ENCODE measurements at places on chromosomes 6 and 20.
A peak's percentile ranks its signal among the peaks of the same experiment; 100 is the strongest.

- DNase-seq, result peak; percentile 98
Measured at GRCh38 chr6:26055719-26056582, 31.3 kb upstream of the HFE start.

DNA sequence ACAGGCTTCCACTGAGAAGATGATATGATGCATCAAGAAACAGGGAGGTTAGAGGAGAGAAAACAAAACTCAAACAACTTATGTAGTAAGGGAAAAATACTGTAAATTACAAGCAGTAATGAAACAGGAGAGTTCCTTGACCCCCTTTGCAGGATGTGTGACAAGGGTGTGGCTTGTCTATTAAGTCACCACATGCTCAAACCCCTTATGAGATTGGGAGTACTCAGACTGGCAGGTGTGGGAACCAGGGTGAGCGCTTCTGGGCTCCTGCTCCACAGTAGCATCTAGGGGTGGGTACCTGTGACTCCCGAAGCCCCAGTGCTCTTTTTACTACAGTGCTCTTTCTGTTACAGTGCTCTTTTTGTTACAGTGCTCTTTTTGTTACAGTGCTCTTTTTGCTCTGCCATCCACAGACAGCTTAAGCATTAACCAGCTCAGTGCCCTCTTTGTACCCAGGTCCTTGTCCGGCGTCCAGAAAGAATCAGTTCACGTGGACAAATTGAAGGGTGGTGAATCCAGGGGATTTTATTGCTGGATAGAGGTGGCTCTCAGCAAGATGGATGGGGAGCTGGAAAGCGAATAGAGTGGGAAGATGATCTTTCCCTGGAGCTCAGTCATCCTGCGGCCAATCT is 28.7 kb downstream of the OLIG3 start:
- no peak for DNase-seq

DNA sequence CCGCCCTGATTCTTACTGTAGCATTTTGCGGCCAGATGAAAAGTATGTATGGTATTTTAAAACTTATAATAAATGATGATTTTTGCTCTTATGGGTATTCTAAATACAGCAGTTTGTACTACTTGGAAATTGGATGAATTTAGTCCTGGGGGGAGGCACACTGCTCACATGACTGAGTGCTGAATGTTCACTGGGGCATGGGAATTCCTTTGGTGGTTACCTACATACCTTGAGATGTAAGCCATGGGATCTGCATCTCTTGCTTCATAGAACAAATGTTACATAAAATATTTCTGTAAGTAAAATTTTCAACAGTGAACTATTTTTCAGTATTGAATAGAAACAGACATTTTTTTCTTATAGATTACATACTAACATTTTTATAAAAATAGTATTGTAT is 71.1 kb downstream of the FIG4 start:
- DNase-seq, result no peak

GRCh38 chr20:8946036-8946940 is 122.6 kb upstream of the PLCB4 start:
- no peak for DNase-seq

- peak; percentile 25 for DNase-seq
Measured at GRCh38 chr20:35908007-35908406, 46.3 kb downstream of the SCAND1 start.

DNA sequence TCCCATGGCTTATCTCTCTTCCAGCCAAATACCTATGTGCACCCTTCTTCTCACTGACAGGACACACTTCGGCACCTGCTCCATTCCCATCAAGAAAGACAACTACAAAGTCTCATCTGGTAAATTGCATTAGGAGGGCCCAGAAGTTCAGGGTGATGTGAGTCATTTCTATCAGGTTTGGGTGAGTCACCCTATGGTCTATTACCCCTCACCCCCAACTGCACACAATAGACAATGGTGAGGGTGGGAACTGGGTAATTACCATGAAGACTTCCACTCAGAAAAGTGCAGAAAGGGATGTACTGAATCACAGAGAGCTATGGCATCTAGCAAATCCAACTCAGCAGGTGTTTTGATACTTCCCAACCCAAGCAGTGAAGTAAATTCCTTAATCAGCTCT is 54.8 kb downstream of the OPN5 start:
- DNase-seq, result no peak

- no peak for DNase-seq
Measured at GRCh38 chr20:22501566-22502344, 82.6 kb downstream of the FOXA2 start.

DNA sequence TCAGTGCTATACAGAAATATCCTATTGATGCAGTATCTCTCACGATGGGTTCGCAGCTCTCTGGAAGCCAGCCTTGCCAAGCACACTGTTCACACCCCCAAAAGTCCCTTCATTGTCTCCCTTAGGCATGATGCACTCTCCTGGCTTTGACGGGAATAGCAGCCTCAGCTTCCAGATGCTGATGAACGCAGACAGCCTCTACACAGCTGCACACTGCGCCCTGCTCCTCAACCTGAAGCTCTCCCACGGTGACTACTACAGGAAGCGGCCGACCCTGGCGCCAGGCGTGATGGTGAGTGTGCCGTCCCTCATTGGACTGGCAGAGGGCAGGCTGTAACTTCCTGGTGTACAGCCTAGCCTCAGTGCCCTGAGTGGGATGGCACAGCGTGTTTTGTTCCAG is 60.0 kb upstream of the PBOV1 start:
- no peak for DNase-seq

GRCh38 chr20:64176551-64176950 is 12.3 kb downstream of the MYT1 start:
- DNase-seq, result no peak

DNA sequence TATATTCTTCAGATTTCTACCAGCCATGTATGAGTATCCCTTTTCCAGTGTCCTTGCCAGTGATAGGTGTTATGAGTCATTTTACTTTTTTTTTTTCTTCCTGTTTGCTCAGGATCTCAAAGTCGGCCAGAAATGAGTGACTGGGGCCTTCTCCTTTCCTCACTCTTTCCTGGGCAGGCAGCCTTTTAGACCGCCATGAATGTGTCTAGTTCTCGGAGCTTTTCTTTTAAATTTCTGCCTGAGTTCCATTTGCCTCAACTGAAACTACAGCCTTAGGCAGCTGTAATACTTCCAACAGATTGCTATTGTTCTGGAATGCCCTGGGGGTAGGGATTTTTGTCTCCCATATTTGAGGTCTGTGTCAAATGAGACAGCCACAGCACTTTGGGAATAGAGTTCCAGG is 83.7 kb downstream of the STXBP5 start:
- DNase-seq, result no peak

DNA sequence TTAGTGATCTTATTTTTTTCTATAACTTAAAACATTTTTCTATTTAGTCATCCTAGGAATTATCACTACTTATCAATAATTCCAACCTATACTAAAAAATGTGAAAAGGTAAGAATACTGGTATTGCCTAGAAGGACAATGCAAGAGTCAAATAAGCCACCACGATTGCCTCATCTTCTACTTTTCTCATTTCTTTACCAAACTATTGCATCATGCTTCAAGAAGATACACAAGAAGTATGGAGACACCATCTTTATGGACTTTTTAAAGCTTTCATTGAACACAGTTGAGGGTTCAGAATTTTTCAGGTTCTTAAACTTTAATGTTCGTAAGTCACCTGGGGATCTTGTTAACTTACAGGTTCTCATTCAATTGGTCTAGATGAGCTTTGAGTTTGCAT is 25.9 kb downstream of the ELOVL2 start:
- DNase-seq, result no peak

GRCh38 chr20:53009979-53010735 is 38.0 kb downstream of the TSHZ2 start:
- DNase-seq, result no peak

DNA sequence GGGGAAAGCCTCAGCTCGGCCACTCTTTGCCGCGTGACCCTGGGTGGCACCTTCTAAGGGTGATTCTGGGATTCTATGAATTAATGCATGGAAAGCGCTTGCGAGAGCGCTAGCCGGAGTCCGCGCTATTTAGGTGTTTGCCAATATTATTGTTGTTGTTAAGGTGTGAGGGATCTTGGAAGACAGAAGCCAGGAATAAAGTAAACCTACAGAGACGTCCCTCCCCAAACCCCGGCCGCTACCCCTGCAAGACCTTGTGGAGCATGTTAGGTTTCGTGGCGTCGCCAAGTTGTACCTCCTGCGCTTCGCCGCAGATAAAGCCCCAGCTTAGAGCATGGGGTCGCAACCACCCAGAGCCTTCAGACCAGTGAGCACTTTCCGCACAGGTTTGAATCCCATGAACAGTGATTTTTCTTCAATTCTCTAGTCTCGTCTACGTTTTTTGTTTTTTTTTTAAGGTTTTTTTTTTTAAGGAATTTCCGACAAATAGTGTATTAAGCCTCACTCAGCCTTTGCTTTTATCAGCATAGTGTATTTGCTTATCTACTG is 16.9 kb upstream of the ZSCAN9 start:
- DNase-seq, result no peak

GRCh38 chr20:62705627-62706026 is 3.0 kb upstream of the NTSR1 start:
- DNase-seq, result no peak

GRCh38 chr6:50720623-50721022 is 7.3 kb downstream of the TFAP2D start:
- DNase-seq, result no peak

GRCh38 chr6:160430203-160430602 is 82.0 kb downstream of the SLC22A3 start:
- DNase-seq, result no peak

DNA sequence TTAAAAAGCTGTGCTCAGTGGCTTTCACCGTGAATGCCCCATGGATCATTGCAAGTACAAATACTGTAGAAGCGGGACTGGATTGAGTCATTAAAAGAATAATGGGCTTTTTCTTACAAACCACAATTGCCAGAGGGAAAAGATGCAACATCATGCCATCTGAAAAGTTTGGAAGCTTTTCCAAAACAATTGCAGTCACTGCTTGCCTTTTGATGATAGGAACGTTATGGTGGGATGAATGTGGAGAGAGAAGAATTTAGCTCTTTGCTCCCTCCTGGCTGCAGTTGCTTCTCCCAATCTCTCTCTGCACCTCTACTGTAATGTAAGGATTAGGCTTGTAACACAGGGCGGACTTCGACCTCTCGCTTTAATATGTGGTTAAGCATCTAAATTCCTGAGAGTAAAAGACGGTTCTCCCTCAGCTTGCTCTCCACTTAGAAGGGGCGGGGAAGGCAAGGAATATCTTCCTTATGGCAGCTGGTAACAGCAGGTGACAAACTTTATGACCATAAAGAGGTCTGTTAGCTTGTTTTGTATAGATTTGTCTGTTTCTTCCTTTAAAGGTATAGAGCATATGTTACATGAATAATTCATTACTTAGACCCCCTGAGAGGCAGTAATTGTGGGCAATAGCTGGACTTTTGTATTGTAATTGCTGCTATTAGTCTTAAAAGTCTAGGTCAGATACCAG is 376.1 kb downstream of the UTRN start:
- DNase-seq, result no peak
